ENCODE measurements at places on chromosomes 2 and 18.

GRCh38 chr2:181463588-181463987, 6.4 kb downstream of the ITGA4 start:
- no peak for DNase-seq

DNA sequence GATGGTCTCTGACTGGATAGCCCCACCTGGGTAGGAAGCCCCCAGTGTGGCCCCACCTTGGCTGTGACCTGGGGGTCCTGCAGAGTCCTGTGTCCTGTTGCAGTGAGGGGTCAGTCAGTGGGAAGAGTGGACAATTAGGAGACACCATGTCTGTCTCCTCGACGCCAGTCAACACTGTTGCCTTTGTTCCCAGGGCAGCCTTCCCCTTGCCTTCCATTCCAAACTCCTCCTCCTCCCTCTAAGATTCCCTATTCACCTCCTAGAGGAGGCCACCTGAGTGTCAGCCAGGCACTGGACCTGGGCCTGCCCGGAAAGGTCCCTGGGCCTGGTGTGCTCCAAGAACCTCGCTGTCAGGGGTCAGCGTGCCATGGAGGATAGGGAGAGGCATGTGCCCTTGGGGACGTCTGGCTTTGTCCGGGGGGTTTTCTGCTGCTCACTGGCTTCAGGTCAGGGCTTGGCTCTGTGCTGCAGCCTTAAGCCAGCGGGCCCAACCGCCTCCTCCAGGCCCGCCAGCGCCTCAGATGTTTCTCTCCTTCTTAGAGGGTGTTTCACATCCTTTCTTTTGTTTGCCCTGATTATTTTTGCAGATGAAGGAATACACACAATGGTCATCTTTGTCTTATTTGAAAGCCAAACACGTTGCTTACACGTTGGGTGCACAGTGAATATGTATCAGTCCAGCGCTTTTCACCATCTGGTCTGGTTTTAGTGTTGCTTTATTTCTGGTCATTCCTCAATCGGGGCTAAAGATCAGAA, 68.9 kb downstream of the HPCAL1 start:
- no peak for DNase-seq

- no peak for DNase-seq
Measured at GRCh38 chr2:58640042-58640441, 398.9 kb upstream of the FANCL start.

DNA sequence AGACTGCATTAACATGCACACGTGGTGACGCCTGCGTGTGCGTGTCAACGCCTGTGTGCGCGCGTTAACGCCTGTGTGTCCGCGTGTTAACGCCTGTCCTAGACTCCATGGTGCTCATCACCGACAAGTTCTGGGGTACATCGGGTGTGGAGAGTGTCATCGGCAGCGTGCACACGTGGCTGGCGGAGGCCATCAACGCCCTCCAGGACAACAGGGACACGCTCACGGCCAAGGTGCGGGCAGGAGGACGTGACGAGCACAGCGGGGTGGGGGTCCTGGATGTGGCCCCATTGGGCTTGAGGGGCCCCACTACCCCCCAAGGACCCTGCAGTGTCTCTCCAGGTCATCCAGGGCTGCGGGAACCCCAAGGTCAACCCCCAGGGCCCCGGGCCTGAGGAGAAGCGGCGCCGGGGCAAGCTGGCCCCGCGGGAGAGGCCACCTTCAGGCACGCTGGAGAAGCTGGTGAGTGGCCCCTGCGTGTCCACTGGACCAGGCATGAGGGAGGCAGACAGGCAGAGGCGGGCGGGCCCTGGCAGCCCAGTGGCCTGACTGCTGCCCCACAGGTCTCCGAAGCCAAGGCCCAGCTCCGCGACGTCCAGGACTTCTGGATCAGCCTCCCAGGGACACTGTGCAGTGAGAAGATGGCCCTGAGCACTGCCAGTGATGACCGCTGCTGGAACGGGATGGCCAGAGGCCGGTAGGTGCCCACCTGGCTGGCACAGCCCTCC, 29.2 kb downstream of the GPC1 start:
- DNase-seq: no peak

DNA sequence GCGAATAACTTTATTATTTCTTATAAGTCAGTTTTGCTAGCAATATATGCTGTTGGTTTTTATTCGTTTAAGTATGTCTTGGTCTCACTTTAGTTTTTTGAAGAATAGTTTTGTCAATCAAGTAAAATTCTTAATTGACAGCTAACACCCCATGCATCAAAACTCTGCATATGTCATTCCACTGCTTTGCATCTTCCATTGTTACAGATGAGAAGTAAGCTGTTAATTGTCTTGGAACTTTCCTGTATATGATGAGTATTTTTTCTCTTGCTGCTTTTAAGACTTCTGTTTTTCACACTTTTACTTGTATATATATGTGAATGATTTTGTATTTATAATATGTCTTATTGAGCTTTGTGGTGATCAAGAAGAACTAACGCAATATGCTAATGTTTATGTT, 1048.4 kb downstream of the CNTNAP5 start:
- no peak for DNase-seq

GRCh38 chr18:68742206-68742605, 27.3 kb upstream of the TMX3 start:
- no peak for DNase-seq

GRCh38 chr18:35406666-35407065, 29.5 kb upstream of the ZNF396 start:
- no peak for DNase-seq

DNA sequence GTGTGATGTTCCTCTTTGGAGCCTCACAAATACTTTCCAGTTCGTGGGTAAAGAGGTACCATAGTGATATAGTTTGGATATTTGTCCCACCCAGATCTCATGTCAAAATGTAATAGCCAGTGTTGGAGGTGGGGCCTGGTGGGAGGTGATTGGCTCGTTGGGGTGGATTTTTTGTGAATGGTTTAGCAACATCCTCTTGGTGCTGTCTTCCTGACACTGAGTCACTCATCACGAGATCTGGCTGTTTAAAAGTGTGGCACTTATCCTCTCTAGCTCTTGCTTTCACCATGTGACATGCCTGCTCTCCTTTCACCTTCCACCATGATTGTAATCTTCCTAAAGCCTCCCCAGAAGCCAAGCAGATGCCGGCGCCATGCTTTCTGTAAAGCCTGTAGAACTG, 3.0 kb upstream of the CCDC93 start:
- DNase-seq: no peak

DNA sequence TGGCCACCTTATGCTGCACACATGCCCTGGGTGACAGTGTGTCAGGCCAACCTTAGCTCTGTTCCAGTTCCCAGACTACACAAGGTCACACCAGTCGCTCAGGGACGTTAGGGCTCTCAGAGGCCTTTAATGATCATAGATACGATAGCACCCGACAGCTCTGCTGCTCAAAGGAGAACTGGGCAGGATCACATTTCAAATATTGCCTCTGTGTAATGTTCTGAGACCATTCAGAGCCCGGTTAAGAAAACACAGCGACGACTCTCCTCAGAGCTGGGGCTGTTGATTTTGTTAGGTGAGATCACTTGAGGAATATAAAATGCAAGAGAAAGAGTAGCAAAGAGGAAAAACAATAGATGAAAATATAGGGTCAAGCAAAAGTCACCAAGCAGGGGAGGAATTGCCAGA, 166.6 kb upstream of the TANK start:
- no peak for DNase-seq

DNA sequence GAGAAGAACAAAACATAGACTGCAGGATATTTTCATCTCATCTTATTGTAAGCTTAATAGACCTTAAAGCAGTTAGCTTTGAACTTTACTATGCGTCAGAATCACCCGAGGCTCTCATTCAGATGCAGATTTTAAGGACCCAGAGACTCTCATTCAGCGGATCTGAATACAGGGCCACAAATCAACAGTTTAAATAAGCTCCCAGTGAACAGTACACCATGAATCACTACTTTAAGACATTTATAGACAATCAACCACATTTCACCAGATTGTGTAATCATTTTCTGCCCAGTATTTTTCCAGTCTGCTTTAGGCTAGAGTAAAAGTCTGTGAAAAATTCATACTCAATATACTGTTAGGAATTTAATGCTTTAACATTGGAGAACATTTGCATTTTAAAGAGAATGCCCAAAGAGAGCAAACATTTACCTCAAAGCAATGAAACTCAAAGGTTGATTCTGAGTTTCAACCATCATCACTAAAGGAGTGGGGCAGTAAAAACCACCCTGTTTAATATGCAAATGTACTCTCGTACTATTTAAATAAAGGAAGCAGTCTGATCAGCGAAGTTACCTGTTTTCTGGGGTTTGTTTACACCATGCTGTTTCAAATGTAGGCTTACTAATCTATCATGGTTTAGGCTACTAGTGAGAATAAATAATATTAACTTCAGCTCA, 11.0 kb upstream of the ALPK2 start:
- no peak for DNase-seq

DNA sequence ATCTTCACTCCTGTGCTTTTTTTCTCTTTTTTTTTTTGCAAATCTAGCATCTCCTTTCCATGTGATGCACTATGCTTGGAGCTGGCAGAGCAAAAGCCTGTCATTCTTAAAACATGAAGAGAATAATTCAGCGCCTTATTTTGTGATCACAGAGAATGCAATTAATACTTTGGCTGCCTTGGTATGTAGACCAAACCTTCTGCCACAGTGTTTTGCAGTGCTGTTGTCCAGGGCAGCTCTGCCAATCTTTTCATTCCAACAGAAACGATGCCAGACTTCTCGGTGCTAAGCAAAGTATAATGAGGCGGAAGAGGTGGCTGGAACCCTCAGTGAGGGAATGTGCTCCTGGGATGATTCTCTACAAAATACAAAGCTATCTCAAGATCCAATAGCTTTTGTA, 25.6 kb downstream of the BCL2 start:
- no peak for DNase-seq

DNA sequence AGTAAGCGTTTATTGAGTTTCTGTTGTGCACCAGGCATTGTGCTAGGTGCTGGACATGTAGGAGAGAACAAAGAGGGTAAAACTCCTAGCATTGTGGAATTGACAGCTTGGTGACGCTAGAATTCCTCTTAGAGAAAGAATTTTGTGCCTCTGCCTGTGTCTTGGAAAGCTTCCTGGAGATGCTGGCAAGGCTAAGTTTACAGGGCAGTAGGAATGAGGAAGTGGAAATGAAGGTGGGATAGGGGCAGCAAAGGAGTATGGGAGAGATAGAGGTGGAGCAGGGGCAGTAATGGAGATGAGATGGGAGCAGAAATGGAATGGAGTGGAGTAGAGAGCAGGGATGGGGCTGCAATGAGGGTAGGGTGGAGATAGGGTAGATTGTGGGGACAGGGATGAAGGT, 29.8 kb downstream of the GPR39 start:
- DNase-seq: no peak

- DNase-seq: no peak
Measured at GRCh38 chr2:43397411-43397810, 171.0 kb upstream of the ZFP36L2 start.

DNA sequence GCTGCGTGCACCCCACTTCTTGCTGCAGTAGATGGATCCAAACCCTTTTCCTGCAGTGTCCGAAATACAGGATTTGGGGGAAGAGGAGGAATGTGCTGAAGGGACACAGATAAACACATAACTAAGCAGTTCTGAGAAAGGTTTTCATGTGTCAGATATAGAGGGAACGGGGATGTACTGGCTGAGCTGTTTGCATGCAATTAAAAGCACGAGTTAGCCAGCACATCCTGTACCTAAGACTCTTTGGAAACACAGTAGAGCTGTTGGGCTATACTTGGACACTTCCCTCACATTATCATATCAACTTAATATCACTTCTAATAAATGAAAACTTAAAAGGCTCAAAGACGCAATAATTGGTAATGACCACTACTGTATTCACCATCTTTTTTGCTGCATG, 377.4 kb downstream of the XIRP2 start:
- no peak for DNase-seq

GRCh38 chr18:42113529-42114191, 158.6 kb downstream of the PIK3C3 start:
- no peak for DNase-seq

DNA sequence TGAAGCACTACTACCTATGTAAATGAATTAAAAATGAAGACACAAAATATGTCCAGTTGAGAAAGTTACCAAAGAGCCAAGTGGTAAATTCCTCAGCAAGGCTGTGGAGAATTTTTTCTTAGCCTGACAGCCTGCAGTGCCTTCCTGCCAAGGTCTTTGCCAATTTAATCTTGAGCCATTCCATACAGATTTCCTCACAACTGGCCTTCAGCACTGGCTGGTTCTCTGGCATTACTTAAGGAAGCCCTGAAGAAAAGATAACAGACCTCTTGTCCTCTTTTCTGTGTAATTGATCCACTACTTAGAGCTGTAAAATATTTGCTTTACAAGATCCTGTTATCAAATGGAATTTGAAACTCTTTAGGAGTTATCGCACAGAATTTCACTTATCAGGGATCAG, 334.2 kb upstream of the LRRTM1 start:
- DNase-seq: no peak

GRCh38 chr2:46320141-46320567, 22.9 kb downstream of the EPAS1 start:
- DNase-seq: no peak

DNA sequence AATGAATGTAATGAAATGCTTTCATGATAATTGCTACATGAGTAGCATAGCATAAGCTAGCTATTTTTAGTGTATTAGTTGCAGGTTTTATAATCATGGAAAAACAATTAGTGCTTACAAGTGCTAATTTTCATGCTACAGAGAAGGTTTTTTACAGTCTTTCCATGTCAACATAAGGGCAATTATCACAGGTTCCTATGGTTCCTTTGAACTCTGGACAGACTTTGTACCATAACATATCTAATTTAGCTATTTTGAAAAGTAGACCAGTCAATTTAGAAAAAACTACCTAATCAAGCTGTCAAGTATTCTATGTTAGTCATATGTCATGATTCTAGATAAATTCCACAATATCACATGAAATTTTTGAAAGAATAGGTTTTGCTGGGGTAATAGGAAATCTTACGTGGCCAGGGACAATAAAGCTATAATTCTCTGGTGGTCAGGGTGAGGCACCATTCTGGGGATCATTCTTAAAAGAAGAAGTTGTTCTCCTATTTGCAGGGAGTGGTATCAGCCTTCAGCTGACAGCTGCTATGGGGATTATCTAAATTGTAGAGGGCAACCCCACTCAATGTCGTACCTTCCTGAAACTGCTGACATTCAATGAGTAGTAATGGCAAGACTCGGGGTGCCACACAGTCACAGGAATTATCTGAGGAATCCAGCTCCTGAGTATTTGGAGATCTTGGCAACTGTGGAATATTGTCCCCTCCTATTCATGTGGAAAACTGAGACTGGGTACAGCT, 724.0 kb upstream of the LINC00305 start:
- DNase-seq: no peak

- no peak for DNase-seq
Measured at GRCh38 chr2:42794271-42795046, 2.1 kb upstream of the HAAO start.

- DNase-seq: no peak
Measured at GRCh38 chr2:197839856-197840255, 35.5 kb downstream of the PLCL1 start.

GRCh38 chr2:152588998-152589397, 128.3 kb downstream of the PRPF40A start:
- DNase-seq: no peak

GRCh38 chr18:34222307-34223163, 2.2 kb downstream of the NOL4 start:
- DNase-seq: peak; percentile 24

DNA sequence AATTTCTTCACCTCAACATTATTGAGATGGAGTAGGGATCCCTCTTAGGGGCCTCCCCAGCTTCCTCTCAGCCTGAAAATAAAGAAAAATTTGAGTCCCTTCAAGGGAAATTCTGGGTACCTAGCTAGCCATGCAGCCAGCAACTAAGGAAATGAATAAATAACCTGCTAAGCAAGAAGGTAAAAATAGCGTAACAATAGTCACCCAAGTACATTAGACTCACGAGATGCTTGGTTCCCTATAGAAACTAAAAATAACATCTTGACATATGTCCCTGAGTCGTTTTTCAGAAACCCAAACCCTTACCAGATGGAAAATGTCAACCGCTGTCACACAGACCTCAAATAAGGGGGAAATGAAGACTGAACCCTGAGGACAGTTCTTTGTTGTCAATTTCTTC, 51.9 kb downstream of the CACNB4 start:
- DNase-seq: no peak
